Dermis blood vessel endothelial cell (primary cell): ENCODE measurements at places on chromosomes 1 and 21. TPM values are rescaled to one million over a fixed set of nuclear protein-coding genes. Genes with fewer than 3 reads are reported as not detected.
A peak's percentile ranks its signal among the peaks of the same experiment; 100 is the strongest.

Gene GBP5
- 0.09 and 0.17 TPM in 2 replicates for total RNA-seq

Gene SEC22B
- 22.1 and 22.4 TPM in 2 replicates for total RNA-seq

Gene MSH4
- total RNA-seq = 0.14 and 0.34 TPM in 2 replicates

Gene C1orf74
- 2.2 and 2.4 TPM in 2 replicates for total RNA-seq

Gene DISP3
- total RNA-seq = 0.09 TPM in 1 of 2 replicates, not detected in the other

Gene PLD5
- total RNA-seq = not detected in 2 replicates

Gene SLFNL1
- 0.19 and 0.51 TPM in 2 replicates for total RNA-seq

Gene TNFRSF14
- total RNA-seq = 109 and 155 TPM in 2 replicates

DNA sequence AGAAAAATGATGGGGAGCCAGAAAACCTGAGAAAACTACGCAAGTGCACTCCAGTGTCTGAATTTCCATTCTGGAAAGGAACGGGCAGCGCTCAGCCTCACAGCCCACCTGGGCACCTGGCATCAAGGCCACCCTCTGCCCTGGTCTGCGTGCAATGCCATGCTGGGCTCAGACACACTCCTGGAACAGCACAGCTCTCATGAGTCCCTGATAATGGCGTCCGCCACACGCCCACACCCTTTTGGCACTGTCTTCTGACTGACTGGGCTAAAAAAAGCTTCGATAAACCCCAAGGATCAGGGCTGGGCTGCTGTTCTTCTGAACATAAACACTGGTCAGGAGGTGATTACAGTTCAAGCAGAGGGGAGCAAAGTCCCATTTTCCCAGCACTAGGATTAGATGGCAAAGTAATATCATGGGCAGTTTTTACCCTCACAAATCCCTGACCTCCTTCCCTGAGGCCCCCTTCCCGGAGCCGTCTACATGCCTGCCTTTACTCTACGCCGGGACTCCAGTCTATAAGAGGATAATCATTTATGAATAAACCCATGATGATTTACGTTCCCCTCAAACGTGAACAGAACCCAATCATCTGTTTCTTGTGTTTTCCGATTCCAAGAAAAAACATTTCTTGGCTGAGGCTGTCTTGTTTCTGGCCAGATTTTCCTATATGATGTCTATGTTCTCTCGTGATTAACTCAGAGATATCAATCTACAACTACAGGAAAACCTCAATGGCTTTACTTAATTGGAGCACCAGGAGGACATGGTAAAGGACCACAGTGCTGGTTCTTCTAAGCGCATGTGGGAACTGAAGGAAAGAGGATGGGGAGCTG lies 22.6 kb downstream of the RCAN1 start:
- DNase-seq = peak; percentile 23

DNA sequence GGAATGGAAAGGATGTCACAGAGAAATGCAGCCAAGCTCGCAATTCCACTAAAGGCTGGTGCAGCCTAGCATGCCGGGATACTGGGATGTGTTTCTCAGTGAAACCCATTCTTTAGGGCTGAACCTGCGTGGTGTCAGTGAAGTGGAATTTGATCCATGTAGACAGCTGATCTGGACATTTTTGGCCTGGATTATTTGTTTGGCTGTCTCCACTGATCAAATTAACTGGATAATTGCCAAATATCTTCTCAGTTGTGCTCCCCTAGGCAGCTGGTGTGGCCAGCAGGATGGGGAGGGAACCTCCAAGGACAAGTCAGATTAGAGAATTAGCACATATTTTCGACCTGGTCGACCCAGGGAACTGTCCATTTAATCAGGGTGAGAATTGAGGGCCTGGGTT lies 318.4 kb downstream of the RPS6KC1 start:
- no peak for DNase-seq

DNA sequence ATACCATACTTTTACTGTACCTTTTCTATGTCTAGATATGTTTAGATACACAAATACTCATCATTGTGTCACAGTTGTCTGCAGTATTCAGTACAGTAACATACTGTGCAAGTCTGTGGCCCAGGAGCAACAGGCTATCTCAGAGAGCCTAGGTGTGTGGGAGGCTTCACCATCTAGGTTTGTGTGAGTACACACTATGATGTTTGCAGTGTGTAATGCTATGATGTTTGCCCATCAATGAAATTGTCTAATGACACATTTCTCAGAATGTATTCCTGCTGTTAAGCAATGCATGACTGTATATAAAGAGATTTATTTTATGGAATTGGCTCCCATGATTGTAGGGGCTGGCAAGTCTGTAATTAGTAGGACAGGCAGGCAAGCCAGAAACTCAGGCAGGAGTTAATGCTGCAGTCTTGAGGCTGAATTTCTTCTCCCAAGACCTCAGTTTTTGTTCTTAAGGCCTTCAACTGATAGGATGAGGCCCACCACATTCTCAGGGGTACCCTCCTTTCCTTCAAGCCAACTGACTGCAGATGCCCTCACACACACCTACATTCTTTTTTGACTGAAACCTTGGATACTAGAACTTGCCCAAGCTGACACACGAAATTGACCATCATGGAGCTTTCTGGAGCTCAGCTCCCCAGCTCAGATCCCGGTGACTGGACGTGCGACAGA lies 7.7 kb upstream of the AGTRAP start:
- no peak for DNase-seq

- DNase-seq = peak; percentile 69
Measured at GRCh38 chr1:70685300-70686286, 274.5 kb downstream of the CTH start.

DNA sequence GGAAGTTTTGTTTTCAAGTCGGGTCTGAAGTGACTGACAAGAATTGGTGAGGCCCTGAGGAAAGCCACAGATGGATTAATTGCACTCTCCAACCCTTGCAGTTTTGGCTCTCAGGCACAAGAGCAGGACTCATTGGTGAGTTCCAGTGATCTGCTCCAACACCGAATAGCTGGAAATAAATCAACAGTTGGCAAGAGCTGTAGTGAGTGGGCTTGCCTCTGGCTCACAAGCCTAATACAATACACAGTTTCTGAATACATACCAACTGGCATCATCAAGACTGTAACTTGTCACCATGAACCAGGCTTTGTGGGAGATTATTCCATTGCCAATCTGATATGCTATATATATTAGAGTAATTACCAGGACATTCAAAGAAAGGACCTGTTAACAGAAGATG lies 131.6 kb downstream of the GRIK1 start:
- no peak for DNase-seq

DNA sequence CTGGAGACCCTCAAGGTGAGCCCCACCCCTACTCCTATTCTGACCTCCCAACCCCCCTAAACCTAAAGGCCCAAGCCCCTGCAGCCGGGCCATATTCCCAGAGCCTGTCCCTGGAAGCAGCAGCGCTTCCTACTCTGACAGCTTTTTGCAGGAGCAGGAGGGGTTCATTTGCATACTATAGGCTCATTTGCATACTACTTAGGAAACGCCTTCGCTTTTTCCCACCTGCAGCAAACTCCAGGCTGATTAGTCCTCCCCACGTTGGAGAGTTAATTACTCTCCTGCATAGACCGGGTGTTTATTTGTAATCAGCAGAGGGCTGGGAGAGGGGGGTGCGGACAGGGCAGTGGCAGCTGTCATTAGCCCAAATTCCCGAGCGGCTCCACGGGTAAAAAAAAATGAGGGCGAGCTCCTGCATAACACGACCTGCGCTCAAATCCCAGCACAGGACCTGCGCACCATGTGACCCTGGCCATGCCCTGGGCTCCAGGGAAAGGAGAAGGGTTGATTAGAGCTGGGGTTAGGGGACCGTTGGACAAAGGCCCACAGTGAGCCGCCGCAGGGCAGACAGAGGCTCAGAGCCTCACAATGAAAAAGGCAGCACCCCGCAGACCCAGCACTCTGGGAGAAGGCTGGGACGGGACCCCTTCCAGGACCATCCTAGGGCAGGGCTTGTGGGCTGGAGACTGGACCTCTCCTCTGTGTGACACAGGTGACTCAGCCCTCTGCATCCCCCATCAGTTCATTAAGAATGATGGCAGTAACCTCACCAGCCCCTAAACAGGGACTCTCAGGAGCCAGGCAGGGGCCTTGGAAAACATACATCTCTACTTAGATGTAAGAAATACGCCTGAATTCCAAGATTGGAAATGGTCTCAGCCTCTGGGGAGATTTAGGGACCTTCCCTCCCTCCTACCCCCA lies 9.9 kb upstream of the C1QA start:
- DNase-seq = no peak

DNA sequence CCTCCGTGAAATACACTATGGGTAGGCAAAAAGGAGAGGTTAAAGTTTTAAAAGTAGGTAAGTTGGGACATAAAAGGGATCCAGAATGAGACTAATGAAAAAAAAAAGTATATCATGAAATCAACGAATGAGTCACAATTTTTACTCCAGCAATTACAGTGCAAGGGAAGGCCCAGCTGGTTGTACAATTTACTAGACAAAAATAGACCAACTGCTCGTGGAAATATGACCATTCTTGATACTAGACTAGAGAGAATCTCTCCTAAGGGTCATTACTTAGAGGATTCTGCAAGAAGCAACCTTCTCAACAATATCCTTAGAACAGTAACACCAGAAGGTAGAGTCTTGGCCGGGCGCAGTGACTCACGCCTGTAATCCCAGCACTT lies 55.1 kb upstream of the EFHD2 start:
- no peak for DNase-seq

GRCh38 chr1:68151690-68152089 lies 80.6 kb downstream of the WLS start:
- DNase-seq = no peak

GRCh38 chr1:243896313-243896712 lies 46.3 kb upstream of the AKT3 start:
- no peak for DNase-seq

- DNase-seq = peak; percentile 46
Measured at GRCh38 chr21:14306126-14306907, 76.6 kb downstream of the HSPA13 start.

DNA sequence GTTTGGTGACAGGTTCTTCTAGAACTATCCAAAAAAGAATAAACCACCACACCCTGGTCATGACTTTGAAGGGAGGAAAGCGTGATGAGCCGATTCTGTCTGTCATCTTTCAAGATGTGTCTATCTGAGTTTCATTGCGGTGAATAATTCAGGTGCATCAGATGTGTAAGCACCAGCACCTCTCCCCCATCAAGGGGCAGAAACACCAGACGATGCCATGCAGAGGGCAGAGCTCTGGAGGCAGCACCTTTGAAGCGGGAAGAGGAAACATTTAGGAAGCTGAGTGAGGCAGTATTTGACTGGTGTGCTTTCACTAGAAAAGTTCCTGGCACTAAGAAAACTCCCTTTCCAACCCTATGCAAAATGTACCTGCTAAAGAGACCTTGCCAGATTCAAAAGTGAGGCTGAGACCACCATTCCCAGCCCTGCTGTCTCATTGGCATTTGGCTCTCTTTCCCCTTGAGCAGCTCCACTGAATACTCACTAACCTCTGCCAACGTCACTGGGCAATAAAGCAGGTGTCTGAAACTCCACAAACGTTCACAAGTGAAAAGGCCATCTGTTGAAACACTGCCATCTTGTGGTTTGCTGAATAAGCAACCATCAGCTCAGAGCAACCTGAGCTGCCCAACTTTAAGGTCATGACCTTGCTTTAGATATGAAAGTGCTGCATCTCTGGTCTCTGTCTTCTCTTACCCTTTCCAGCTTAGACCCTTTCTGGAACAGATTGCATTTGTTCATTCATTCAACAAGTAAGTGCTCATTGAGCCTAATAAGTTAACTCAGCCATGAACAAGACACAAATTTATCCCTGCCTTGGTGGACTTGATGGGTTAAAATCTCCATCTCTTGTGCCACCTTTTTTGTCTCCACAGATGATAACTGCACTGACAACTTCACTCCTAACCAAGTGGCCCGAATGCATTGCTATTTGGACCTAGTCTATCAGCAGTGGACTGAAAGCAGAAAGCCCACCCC lies 228.6 kb downstream of the PAPPA2 start:
- peak; percentile 52 for DNase-seq

- peak; percentile 67 for DNase-seq
Measured at GRCh38 chr1:110255392-110255787, 45.3 kb downstream of the KCNC4 start.

DNA sequence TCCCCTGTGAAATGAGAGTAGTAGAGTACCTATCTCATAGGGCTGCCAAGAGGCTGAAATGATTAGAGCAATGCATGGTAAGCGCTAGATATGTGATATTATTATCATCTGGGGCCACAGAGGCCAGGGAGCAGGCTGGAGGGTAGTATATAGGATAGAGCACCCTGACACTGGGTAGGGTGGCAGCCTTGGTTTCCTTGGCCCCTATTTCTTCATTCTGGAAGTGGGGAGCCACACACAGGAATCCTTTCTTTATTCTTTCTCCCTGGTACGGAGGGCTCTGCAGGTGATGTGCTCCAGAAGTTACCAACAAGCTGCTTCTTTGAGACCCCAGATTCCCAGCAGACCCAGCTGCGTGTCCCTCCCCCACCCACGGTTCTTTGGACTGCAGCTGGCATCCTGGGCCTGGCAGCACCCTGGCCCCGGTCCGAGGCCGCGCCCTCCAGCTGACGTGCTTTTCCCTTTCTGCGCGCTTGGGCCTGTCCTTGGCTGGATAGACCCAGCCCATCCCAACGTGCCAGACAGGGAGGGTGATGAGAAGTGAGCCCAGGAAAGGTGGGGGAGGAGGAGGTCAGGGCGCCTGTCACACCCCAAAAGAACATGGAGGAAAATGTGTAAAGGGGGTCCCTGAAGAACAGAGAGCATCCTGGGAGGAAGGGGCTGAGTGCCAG lies 18.2 kb downstream of the INAVA start:
- DNase-seq = no peak

GRCh38 chr1:168686666-168687065 lies 42.3 kb downstream of the DPT start:
- DNase-seq = no peak

- peak; percentile 85 for DNase-seq
Measured at GRCh38 chr1:1063945-1064831, 9.9 kb downstream of the RNF223 start.

DNA sequence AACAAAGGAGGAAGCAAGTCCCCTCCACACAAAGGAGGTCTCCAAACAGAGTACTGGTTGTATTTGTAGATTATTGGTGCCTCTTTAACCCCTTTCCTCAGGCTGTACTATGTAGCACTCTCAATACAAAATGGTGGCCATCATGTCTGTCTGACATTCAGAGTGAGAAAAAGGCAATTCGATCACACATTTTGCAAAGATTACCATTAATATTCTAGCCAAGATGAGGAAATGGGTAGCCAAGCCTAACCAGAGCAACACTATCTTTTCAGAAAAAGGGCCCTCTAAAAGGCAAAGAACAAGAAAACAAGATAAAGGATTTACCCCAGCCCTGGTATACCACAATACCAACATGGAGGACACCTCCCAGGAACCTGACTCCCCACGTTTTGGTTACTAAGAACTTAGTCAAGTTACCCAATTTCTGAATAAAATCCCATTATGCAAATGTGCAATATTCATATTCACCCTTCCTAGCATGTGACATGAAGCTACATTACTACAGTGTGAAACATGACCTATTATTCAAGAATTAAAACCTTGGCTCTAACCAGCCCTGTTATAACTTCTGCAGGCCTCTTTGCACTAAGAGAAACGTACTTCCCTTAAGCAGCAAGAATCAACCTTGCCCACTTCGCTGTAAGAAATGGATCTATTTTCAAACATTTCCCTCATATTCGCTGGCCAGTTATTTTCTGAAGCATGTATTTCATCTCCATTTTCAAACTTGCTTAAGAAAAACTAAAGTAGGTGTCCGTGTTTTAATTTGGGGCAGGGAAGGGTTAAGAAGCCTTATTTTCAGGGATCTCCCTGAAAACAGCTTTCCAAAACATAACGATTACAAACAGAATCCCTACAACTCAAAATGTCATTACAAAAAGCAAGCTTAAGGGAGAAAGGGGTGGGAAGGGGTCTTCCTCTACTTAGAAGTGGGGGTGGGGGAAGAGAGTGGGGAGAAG lies 2.1 kb downstream of the KDM5B start:
- DNase-seq = peak; percentile 24
